ENCODE measurements at places on chromosomes 2 and 18.

DNA sequence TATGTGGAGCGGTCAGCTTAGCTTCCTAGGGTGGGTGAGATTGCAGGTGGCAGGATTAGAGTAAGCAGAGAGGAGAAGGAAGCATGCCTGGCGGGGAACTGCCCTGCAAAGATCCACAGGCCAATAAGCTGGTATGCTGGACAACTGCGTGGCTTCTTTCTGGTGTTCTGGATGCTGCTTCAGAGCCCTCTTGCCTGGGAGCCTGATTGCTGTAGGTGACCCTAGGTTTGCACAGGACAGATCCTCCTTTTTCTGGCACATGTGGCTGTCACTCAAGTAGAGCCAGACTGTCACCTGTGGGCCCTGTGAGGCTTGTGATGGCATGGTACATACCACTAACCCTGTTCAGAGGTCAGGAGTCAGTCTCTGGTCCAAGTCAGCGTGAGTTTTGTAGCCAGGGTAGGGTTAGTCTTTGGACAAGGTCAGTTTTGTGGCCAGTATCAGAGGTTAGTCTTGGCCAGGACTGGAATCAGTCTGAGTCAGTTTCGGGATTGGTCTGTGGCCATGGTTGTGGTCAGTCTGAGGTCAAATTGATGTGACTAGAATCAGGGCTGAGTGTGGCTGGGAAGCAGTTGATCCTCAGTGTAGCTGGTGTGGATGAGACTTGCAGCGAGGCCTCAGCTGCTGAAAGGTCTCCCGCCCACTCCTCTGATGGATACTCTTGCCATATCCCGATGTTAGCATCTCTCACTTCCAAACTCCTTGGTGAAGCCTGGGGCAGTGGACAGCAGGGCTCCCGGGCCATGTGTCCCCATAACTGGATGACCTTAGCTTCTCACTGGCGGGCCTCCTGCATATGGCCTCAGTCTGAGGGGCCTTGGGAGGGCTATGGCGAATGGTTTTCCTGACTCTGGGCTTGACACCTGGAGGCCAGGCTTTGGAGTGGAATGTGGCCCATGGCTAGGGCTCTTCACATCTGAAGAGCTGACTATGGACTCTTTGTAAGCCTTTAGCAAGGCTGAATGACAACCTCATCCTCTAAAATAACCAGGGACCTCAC, 260.5 kb downstream of the DYSF start:
- no peak overlapping the region for H3K4me3 ChIP-seq
- no peaks in the 10 kb centered on the region for H3K4me1 ChIP-seq
- H3K27ac ChIP-seq = no peak overlapping the region
- peaks cover 5% of the 10 kb centered on the region for H3K27me3 ChIP-seq
- no peaks in the 10 kb centered on the region for H3K36me3 ChIP-seq
- no peak for DNase-seq

- no peaks in the 10 kb centered on the region for H3K36me3 ChIP-seq
- no peak overlapping the region for H3K4me3 ChIP-seq
- H3K27me3 ChIP-seq = peaks cover 2% of the 10 kb centered on the region
- H3K27ac ChIP-seq = no peak overlapping the region
- no peak for DNase-seq
- H3K4me1 ChIP-seq = no peaks in the 10 kb centered on the region
Measured at GRCh38 chr2:29462293-29462692, 347.1 kb downstream of the CLIP4 start.

GRCh38 chr2:74778381-74779264, 55.3 kb upstream of the HK2 start:
- no peak overlapping the region for H3K27ac ChIP-seq
- H3K36me3 ChIP-seq = no peaks in the 10 kb centered on the region
- H3K4me1 ChIP-seq = peaks cover 12% of the 10 kb centered on the region
- no peak for DNase-seq
- no peak overlapping the region for H3K4me3 ChIP-seq

- no peaks in the 10 kb centered on the region for H3K27me3 ChIP-seq
- no peak overlapping the region for H3K4me3 ChIP-seq
- no peaks in the 10 kb centered on the region for H3K4me1 ChIP-seq
- no peak overlapping the region for H3K27ac ChIP-seq
- DNase-seq = no peak
- H3K36me3 ChIP-seq = no peaks in the 10 kb centered on the region
Measured at GRCh38 chr2:83364264-83364663, 1094.8 kb downstream of the SUCLG1 start.

DNA sequence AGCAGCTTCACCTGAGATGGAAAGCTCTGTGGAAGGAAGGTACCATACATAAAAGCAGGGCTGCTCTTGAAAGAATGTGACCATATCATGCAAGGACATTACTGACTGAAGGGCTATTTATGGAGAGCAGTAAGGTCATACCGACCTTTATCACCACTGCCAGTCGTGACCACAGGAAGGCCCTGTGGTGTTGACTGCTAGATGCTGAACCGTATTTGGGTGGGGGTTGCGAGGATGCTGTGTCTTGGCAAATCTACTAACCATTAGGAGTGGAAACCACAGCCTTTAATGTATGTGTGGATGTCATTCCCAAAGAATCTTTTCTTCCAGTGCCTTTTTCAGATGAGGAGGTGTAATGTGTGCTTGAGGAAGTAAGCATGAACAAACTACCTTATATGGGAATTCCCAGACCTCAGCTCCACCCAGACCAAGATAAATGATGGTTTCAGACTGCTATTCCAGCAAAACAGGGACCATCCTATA, 60.8 kb downstream of the LIMS1 start:
- DNase-seq = no peak
- no peaks in the 10 kb centered on the region for H3K36me3 ChIP-seq
- H3K4me1 ChIP-seq = peaks cover 26% of the 10 kb centered on the region

- DNase-seq = no peak
- H3K27me3 ChIP-seq = peaks cover 5% of the 10 kb centered on the region
- H3K4me3 ChIP-seq = no peak overlapping the region
- no peaks in the 10 kb centered on the region for H3K36me3 ChIP-seq
- no peak overlapping the region for H3K27ac ChIP-seq
Measured at GRCh38 chr2:113826346-113827285, 63.3 kb upstream of the ACTR3 start.

DNA sequence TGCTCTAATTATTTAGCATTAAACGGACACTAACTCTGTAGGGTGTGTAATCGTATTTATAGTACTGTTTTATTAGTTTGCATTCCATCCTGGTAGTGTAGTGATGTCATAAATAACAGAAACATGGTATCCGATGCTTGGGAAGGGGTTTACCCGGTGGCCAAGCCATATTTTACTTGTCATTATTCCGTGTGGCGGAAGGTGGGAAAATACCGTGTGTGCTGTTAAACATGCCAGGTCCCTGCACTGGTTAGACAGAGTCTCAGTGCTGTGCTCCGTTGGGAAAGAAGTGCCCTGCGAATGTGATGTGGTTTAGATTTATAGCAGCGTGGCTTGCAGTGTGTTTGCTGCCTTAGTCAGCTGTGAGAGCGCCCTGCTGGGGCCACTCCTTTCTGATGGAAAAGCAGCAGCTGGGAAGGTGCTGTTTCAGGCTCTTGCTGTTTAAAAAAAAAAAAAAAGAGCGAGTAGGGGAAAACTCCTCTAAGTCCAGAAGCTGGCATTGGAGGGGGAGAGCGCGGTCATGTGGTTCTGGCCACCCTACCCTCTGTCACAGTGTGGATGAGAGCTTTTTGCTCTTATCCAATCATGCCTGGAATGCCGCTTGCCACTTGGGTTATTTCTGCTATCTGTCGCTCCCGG, 211.0 kb downstream of the NEDD4L start:
- H3K36me3 ChIP-seq = no peaks in the 10 kb centered on the region
- no peak overlapping the region for H3K4me3 ChIP-seq
- DNase-seq = no peak
- no peak overlapping the region for H3K27ac ChIP-seq
- no peaks in the 10 kb centered on the region for H3K27me3 ChIP-seq
- H3K4me1 ChIP-seq = no peaks in the 10 kb centered on the region
